ENCODE measurements at places on chromosomes 4 and X.

DNA sequence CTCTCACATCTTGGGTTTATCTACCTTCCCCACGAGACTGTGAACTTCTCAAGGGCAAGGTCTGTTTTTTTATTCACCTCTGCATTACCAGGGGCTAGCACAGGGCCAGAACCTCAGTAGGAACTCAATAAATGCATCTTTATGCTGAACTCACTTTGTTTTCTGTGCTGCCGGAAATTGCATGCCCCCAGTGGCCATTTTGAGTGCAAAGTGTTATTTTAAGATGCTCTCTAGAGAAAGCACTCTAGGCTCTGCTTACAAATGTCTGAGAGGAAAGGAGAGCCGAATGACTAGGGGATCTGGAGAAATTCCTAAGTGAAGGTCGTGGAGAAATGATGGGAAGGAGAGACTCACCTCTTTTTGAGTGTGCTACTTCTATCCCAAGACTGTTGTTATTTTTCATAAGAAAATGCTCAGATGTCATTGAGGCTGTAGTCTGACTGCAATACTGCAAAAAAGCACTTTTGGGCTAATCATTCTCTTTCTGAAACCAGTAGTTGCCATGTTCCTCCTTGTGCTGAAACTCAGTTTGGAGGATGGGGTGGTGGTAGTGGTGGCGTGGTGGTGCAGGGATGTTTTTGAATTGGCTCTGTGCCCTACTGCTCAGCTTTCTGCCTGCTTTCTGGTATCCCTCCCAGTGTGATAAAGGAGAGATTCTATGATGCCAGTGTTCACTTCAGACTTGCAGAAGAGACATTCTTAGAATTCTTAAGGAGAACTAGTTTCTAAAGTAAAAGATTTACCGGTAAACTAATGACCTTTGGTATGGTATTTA is 41.3 kb downstream of the DOCK11 start:
- no peak for DNase-seq

- DNase-seq, result no peak
Measured at GRCh38 chrX:10769195-10769594, 148.8 kb upstream of the MID1 start.

GRCh38 chrX:26375346-26375745 is 159.4 kb downstream of the MAGEB5 start:
- no peak for DNase-seq

- no peak for DNase-seq
Measured at GRCh38 chrX:69133921-69134542, 31.2 kb downstream of the PJA1 start.

DNA sequence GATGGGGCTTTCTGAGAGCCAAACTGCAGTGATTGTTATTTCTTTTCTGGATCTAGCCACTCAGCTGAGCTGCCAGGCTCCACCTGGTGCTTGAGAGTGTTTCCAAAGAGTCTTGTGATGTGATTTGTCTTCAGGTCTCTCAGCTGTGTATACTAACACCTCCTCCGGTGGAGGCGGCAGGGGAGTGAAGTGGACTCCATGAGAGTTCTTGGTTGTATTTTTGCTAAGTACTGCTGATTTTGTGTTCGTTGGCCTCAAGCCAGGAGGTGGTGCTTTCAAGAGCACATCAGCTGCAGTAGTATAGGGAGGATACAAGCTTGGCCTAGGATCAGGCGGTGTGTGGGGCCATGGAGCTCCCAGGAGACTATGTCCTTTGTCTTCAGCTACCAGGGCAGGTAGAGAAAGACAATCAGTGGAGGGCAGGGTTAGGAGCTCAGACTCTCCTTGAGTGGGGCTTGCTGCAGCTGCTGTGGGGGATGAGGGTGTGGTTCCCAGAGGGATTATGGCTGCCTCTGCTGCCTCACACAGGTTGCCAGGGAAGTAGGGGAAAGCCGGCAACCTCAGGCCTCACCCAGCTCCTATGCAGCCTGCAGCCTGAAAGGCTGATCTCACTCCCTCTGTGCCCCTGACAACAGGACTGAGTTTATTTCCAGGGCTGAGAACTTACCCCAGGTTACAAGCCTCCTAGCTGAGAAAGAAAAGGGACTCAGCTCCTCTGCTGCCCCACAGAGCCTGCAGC is 62.4 kb downstream of the NPFFR2 start:
- DNase-seq, result no peak

GRCh38 chr4:91596718-91597117 is 707.0 kb upstream of the GRID2 start:
- no peak for DNase-seq

DNA sequence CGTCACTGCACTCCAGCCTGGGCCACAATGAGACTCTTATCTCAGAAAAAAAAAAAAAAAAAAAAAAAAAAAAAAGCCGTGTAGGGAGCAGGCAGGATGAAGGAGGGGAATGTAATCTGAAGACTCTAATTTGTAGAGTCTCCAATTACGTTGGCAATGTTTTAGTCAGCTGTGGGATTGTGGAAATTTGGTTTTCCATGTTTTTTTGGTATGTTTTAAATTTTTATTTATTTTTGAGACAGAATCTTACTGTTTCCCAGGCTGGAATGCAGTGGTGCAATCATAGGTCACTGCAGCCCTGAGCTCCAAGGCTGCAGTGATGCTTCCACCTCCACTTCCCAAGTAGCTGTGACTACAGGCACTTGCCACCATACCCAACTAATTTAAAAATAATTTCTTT is 56.5 kb downstream of the NSD2 start:
- DNase-seq, result no peak

- DNase-seq, result no peak
Measured at GRCh38 chr4:2252530-2253091, 9.3 kb downstream of the MXD4 start.

- no peak for DNase-seq
Measured at GRCh38 chr4:127759228-127759820, 22.8 kb upstream of the HSPA4L start.

DNA sequence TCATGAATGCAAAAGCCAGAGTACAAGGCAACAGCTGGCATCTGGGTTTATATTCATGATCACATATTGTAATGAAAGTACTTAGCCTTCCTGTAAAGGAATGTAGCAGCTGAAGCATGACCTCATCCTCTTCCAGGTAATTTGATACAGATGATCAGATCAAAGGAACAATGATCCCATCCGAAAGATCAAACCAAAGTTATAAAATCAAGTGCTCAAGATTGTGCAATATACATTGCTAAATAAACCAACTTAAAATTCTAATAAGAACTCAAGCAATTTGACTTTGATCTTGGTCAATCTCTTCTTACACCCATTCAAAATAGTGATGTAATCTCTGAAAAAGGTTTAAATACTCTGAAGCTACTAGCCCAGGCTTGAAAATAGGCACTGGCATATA is 113.1 kb upstream of the INPP4B start:
- DNase-seq, result peak; percentile 19

DNA sequence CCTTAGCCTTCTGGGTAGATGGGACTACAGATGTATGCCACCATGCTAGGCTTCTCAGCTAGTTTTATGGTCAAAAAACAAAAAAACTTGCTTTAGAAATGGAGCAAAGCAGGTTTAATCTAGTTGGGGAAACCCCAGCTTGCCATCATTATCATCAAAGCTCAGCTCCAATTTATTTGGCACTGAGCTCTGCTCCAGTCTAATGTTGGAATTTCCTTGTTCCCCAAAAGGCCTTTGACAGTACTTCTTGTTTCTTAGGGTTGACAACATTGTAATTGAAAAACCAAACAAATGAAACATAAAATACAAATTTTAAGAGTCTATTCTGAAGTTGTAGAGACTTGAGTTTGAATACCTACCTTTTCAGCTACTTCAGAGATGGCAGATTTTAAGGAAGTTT is 48.0 kb downstream of the MRPL1 start:
- DNase-seq, result no peak

DNA sequence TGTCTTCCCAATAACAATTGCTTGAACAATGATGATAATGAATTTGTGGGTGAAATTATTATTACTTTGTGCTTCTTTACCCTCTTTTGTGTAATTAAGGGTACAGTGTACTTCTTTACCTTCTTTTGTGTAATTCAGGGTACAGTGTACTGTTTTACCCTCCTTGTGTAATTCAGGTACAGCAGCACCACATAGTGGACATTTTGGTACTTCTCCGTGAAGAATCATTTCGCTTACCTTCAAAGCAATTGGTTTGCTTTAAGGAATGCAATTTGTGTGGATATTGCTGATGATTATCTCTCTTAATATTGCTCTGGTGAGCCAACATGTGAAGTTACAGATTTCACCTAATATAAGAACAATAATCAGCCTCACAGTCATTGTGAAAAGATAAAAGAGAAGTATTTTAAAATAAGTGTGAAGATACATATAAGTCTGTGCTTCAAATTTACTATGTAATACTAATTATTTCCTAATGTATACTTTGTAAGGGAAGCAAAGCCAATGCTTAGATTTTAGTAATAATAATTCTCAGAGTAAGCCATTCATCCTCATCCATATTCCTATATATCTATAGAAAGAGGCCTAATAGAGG is 27.2 kb upstream of the SEC24B start:
- DNase-seq, result peak; percentile 34

DNA sequence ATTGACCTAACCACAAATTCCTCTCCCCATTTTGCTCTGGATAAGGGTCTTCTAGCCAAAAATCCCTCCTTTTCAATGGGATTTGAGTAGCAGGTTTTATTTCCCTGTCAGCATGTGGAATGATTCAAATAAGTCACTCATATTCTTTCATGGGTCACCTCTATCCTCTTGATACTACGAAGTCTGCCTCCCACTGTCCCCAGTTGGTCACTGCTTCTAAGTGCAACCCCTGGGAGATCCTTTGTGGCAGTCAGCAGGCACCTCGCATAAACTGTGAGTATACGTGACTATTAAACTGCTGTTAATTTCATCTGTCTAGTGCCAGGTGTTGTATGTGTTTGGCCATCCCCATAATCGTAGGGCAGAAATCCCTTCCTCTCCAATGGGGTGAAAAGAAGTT is 1667.9 kb upstream of the PCDH7 start:
- no peak for DNase-seq

DNA sequence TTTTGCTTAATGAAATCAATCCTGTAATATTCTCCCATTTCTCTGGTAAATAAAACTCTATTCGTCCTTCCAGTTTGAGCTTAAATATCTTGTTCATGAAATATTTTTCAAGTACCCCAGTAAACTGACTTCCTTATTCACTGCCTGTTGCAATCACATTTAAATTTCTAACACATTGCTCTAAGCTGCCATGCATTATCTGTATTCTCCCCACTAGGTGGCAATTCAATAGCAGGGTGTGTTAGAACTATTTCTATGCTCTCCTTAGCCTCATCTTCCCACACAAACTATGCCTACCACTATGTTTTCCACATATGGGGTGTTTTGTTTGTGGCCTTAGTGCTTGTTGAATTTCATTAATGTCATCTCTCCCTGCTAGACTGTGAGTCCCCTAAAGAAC is 377.1 kb upstream of the HS3ST1 start:
- no peak for DNase-seq

DNA sequence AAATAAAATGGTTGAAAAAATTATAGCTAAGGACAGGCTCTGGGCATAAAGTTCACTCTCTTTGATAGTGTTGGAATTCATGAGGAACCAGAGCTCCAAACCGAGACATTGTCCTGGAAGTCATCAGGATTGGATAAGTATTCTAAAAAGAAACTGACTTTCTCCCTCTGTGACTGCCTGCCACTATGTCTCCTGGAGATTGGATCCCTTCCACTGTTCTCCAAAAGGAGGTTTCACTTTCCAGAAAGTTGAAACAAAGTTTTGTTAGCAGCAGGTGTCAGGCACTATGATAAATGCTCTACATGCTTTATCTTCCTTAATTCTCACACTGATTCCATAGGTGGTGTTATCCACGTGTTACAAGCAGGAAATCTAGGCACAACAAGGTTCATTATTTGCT is 16.8 kb downstream of the BANK1 start:
- no peak for DNase-seq

DNA sequence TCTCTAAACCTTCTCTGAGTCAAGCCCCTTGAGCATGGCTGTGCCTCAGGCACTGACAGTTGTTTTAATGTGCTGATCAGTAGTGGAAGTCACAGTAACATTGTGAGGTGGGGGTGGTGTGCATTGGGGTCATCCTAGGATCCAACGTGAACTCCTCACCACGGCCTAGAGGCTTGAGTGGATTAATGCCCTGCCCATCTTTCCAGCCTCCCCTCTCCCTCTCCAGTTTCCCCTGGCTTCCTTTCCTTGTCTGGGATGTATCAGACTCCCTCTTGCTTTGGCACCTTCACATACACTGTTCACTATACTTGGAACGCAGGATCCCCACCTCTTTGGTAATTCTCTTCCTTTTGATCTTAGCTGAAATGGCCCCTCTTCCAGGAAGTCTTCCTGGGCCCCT is 13.3 kb upstream of the PJA1 start:
- no peak for DNase-seq

DNA sequence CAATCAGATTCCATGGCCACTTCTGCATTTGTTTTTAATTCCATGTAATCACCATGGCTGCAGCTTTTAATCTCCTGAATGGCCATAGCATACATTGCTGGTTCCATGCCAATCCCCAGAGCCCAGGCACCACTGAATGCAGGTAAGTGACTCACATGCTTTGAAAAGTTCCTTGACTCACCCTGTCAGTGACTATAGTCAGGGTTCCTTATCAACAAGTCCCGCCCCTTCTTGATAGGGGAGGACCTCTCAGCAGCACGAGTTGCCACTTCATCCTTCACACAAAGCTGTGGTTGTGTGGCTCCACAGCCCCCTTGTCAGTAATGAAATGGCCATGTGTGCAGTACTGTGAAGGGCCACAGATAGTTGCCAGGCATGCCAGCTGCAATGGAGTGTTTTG is 516.6 kb downstream of the PPARGC1A start:
- peak; percentile 77 for DNase-seq

- no peak for DNase-seq
Measured at GRCh38 chrX:57380026-57380796, 93.7 kb downstream of the FAAH2 start.

DNA sequence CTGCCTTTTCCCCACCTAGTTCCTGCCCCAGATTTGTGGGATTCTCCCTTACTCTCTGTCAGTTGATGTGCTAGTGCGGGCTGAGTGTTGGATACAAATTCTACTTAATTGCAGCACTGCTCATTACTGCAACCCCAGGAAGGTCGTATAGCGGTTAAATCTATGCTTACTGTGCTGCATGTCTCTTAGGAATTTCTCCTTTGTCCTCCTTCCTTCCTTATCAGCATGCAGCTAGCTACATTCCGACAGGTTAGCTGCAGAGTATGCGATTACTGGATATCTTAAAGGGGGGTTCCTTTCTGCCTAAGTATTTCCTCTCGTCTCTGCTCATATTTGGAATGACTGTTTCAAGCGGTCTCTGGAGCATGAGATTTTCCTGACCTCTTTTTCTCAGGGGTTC is 662.8 kb downstream of the TLL1 start:
- no peak for DNase-seq

GRCh38 chr4:1534876-1535526 is 128.8 kb upstream of the NKX1-1 start:
- DNase-seq, result no peak

Data from kidney epithelial cell (primary cell).